Hematopoietic multipotent progenitor cell treated with erythropoietin and hydrocortisone succinate and interleukin-3 and kit ligand, for 4 days (in vitro differentiated cells): ENCODE measurements at places on chromosomes 7 and 10.

- DNase-seq: no peak
These were observed 3.0 kb downstream of the DLX6 start for GRCh38 chr7:97008275-97008917.

- DNase-seq: no peak
These were observed 76.2 kb downstream of the WDR11 start for GRCh38 chr10:120927352-120927751.

DNA sequence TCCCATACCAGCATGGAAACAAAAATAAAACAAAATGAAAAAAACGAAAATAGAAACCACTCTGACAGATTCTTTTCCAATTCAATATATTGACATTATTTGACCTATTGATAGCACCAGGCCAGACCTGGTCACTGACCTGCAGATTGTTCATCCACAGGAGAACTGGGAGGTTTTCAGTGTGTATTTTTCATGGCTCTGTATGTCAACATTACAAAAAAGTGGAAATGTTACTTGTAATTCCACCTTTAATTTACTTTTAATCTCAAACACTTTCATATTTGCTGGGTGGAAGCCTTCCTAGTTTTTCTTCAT lies 2.9 kb downstream of the HKDC1 start:
- DNase-seq: no peak

DNA sequence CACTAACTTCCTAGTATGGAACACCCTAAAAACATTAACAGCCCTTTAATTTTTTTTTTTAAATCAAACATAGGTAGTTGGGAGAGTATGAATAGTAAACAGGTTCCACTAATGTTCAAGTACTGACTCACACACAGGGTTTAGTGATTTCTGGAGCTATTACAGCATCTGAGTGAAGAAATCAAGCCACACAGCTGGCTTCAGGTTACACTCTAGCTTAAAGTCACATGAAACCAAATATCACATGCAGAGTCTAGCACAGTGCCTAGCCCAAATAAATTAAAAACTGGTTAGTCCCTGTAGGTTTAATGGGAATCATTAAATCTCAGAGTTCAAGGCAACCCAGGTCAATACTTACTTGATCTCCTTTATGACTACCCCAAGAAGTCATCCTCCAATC lies 11.6 kb downstream of the PANK1 start:
- DNase-seq: no peak

DNA sequence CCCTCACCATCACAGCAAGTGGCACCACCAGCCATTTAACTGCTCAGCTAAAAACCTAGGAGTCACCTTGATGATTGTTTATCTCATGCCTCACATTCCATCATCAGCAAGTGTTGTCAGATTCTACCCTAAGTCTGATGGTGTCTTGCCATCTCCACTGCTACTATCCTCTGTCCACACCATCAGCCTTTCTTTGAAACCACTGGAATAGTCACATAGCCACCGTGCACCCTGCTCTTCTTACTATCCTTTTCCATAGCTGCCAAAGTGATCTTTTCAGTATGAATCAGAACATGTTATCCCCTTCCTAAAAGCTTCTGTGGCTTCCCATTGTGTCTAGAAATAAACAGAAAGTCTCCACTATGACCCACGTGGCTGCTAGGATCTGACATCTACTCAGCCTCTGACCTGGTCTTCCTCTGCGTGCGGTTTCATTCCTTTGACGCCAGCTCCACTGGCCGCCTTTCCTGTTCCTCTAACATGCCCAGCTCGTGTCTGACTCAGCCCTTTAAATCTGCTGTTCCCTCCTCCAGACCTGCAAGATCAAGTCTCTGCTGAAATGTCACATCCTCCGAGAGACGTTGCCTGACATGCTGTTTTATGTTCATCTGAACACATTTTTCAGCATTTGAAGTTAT lies 16.5 kb upstream of the CHN2 start:
- peak; percentile 77 for DNase-seq

DNA sequence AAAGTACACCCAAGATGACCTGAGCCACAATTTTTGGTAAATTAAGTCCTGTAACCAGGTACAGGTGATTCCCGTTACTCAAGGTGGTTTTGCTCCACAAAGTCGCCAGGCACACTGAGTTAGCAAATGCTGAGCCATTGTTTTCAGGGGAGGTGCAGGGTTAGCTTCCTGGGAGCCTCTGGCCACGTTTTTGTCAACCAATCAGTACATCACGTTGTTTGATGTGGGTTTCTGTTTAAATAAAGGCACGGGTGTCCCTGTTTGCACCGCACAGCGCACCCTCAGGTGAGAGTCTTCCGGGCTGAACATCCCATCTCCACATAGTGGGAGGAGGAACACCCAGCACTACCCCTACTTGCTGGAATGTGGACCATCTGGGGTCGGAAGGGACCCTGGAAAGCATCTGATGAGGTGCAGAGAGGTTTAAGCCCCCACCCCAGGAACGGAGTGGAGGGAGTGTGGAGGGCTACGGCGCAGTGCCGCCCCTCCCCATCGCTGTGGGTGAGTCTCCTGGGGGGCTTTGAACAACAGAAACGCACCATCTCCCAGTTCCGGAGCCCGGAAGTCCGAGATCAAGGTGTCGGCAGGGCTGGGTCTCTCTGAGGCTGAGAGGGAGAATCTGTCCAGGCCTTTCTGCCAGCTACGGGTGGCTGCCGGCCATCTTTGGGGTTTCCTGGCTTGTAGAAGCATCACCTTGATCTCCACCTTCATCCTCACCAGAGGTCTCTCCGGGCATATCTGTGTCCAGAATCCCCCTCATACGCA lies 42.5 kb downstream of the PRKAG2 start:
- no peak for DNase-seq

DNA sequence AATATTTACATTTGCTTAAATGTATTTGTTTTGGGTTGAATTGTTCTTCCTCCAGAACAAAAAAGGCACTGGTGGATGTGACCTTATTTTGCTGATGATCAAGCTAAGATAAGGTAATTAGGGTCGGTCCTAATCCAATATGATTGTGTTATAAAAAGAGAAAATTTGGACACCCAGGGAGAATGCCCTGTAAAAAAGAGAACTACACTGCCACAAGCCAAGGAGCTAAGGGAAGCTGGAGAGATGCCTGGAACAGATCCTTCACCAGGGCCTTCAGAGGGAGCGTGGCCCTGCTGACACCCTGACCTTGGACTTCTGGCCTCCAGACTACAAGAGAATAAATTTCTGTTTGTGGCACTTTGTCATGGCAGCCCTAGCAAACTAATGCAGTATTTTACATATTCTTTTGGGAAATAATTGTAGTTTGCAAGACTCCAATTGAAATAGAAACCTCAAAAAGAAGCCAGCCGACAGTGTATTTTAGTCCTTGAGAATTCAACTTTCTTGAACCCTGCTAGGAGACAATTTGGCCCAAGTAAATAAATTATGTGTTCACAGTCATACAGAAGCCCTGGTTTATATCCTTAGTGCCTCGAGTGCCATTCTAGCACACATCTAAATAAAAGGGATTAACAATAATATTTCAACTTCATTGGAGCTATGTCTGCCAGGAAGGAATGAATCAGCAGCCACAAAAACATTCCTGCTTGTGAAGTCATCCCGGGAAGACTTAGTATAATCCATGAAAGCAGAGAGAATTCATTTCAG lies 164.6 kb downstream of the PKD1L1 start:
- no peak for DNase-seq

- no peak for DNase-seq
These were observed 45.9 kb upstream of the PTF1A start for GRCh38 chr10:23146258-23146657.

- DNase-seq: no peak
These were observed 118.8 kb downstream of the CUX1 start for GRCh38 chr7:101936223-101936610.

DNA sequence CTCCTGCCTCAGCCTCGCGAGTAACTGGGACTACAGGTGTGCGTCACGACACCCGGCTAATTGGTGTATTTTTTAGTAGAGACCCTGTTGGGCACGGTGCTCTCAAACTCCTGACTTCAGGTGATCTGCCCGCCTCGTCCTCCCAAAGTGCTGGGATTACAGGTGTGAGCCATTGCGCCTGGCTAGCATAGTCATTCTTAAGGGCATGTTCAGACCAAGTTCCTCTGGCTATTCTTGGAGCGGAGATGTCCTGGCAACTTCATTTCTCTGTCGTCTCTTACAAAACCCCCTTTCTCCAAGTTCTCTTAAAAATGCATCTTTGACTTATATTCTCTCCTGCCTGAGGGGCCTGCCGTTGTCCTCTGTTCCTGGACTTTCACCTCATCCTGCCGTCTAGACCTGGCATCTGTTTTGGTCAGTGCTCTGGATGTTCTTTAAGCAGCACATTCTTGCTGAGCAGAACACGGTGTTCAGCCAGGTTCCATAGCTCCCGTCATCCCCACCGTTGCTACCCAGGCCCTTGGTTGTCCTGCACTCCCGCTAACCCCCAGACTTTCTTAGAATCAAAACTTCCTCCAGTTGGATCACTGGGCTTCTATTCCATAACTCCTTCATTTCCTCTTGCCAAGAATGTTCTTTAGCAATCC lies 509.9 kb upstream of the GALNT17 start:
- DNase-seq: no peak

DNA sequence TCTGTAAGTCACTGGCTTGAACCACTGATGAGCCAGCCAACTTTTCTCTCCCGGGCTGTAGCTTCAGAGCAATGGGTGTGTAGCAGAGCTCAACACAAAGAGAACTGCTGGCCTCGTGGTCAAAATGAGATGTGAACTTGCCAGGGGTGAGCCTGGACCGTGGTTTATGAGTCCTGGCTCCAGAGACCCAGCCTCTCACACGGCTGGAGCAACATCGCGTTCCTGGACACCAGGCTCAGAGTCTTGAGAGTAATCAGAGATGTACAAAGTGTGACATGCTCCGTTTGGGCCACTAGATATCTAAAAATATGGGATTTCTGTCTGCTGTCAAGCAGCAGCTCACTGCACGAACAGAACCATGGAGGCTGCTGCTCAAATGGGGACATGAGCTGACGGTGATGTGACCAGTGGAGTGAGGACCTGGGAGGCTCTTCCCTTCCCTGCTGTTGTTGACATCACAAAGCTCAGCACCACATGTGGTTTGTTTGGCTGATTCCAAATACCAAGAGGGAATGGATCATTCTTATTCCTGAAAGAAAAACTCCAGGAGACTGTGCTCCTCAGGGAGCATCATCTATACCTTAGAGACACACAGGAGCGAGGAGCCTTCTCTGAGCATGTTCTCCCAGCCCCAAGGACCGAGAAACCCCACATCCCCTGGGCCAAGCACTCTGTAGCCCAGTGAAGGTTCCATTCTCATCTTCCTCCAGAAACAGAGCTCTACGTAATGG lies 9.2 kb upstream of the SVIL start:
- no peak for DNase-seq

GRCh38 chr7:124413029-124413428 lies 352.6 kb downstream of the GPR37 start:
- no peak for DNase-seq
